ENCODE measurements at places on chromosomes 6 and 20.

- DNase-seq, result no peak
Observed at GRCh38 chr20:4256874-4257273, 241.5 kb upstream of the RNF24 start.

DNA sequence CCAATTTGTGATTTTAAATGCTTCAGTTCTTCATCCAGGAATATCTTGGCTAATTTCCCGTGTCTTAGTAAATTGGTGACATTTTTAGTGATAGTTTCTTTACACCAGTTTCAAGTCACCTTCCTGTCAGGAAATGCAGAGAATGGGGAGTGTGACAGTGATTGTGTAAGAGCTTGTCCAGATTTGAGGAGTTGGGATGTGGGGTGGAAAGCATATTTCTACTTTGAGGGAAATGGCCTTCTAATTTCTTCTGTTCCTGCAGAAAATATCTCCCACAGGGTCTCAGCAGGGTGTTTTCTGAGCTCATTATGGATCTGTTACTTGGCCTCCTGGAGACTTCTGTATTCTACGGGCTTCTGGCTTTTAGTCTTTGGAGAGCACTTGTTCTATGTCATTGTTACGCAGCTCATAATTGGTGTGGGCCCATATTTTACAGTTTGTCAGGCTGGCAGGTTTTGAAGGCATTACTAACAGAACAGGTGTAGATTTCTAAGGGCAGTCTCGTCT lies 65.6 kb downstream of the TMEM200A start:
- DNase-seq, result no peak

GRCh38 chr6:44456070-44456965 lies 68.8 kb downstream of the CDC5L start:
- no peak for DNase-seq

DNA sequence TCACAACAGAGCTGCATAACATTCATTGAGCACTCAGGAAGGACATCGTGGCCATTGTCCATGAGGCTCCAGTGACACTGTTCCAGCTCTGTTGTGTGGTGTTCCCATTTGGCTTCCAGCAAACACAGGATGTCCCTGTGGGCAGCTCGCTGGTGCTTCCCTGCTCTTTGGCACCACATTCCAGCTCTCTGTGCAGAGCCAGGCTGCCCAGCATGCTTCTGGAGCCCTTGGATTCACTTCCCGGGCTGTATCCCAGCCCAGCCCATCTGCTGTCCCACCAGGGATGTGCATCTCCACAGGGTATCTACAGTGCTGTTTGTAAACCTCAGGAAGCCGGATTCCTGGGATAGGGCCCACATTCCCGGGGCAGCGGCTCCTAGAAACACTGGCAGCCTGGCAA lies 57.2 kb downstream of the CTCFL start:
- no peak for DNase-seq

- peak; percentile 58 for DNase-seq
Observed at GRCh38 chr6:167796192-167796981, 30.3 kb upstream of the AFDN start.

GRCh38 chr6:42331019-42331418 lies 113.4 kb upstream of the MRPS10 start:
- no peak for DNase-seq

- no peak for DNase-seq
Observed at GRCh38 chr20:50558483-50558925, 48.3 kb downstream of the PTPN1 start.

- DNase-seq, result no peak
Observed at GRCh38 chr6:161010418-161010817, 18.8 kb downstream of the MAP3K4 start.

GRCh38 chr6:20600831-20601230 lies 66.6 kb downstream of the CDKAL1 start:
- no peak for DNase-seq

DNA sequence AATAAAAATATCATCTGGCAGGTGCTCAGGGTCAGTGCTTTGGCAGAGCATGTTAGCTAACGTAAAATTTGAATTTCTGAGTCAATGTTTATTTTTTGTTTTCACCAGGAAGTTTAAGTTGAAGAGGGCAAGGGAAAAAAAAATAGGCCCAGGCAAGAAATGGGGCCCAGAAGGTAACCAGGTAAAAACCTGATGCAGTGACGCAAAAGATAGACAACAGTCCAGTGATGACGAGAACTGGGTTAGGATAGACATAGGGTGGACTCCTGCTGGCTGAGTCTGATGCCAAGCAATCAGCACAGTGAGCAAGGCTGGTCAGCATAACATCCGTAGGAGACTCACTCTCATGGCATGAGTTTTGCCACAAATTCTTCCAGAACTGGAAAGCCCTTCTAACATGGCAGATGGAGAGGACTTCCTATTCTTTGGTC lies 42.2 kb downstream of the ZHX3 start:
- DNase-seq, result no peak

DNA sequence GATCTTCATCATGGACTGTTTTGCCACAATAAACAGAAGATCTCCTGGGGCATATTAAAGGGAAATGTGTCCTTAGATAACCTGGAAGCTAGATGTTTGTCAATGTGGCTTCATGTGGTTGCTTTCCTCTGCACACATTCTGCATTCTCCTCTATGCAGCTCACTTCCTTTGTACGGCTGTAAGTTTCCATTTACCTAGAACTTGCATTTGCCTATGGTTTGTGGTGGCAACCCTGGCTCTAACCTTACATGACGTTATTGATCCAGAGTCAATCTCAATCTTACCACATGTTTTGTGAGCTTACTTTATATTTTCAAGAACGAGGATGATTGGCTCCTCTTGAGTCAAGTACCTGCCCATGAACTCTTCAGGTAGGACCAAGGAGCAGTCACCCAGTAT lies 863.1 kb downstream of the MAFB start:
- no peak for DNase-seq

GRCh38 chr20:483815-484644 lies 21.7 kb upstream of the TBC1D20 start:
- no peak for DNase-seq

Measured in cerebellar nuclear complex (tissue), 1 donor.